ENCODE measurements at places on chromosomes 11 and 22.

- peak; percentile 8 for DNase-seq
Observed at GRCh38 chr11:59429924-59430516, 3.8 kb upstream of the OR5A2 start.

DNA sequence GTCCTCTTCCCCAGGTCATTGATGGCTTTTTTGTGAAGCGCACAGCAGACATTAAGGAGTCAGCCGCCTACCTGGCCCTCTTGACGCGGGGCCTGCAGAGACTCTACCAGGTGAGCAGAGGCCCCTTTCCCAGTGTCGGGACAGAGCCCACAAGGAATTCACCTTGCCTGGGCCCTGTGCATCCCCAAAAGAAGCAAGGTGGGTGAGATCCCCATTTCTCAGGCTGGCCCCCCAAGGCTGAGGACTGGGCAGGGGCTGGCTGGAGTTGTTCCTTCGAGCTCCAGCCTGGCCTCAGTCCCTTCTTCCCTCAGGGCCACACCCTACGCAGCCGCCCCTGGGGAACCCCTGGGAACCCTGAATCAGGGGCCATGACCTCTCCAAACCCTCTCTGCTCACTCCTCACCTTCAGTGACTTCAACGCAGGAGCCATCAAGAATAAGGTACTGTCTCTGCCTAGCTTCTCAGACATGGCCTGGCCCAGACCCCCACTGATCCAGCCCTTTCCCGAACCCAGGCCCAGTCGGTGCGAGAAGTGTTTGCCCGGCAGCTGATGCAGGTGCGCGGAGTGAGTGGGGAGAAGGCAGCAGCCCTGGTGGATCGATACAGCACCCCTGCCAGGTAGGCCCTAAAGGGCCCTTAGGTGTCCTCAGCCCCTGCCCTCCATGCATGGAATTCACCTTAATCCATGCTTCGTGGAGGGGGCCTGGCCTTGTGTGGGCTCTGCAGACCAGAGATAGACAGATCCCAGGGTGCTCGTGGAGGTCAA, 4.7 kb downstream of the MUS81 start:
- DNase-seq: peak; percentile 22

DNA sequence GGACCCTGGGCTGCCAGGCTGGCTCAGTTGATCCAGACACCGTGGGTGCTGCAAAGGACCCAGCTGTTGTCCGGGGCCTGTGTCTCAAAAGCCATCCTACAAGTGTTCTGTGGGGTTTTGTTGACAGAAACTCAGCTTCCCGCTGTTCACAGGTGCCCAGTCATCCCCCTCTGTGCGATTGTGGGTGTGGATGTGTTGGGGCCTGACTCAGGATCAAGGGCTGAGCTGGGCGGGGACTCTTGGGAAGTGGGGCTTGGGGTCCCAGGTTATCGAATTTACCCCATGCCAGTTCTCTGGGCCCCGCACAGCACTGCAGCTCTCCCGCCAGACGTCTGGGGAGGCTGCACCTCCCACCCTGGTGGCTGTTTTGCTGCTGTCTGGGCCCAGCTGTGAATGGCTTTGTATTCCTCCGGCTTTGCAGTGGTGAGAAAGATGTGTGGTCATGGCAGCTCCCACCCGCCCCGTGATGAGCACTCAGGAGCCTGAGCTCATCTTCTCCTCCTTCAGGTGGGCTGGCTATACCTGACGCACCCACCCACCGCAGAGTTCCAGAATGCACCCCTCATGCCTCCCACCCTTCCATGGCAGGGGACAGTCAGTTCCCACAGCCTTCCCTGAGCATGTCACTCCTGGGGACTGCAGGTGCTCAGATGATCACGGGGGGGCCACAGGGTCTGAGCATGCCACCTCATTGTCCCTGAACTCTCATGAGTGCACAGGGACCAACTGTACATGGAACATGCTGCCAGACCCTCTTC, 3.6 kb upstream of the AP2A2 start:
- no peak for DNase-seq

DNA sequence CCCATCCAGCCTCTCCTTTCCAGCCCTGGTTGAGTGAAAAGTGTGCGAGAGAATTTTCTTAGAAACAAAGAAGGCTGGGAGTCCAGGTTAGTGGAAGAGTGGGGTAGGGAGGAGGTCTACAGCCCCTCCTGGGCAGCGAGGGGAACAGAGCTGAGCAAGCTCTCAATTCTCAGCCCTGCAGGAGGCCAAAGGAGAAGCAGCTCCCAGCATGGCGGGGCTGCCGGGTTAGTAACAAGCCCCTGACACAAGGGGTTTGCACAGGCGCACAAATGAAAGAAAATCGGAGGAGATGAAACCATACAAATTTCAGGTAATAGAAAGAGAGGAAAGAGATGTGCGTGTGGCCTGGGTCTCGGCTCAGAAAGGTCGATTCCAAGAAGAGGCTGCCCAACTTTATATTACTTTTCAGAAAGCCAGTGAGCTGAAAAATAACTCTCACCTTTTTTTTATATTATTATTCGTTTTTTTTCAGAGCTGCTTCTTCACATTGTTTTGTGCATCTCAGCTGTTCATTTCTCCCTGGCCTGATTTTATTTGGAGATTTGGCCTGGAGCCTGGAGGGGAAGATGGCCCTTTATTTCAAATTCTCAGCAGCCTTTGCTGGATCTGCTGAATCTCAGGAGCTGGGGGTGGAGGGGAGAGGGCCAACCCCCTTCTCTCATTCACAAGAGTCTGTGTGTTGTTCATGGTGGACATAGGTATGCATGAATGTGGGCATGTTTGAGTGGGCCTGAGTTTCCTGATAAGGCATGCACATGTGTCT, 583.2 kb downstream of the BUD13 start:
- DNase-seq: no peak

DNA sequence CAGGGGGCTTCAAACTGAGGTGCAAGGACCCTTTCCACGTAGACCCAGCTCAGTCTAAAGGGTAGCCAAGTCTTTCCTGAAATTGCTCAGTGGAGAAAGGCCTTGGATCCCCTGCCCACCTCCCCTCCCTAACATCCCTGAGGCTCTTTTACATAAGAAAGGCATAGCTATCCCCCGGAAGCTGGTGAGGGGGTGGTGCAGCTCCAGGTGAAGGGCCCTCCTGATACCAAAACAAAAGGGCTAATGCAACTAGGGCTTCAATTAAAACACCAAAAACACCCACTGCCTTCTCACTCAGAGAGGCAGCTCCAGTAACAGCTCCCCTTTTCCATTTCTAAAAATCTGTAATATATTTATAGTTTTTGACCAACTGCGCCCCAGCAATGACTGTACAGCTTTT, 5.8 kb downstream of the SHANK2 start:
- no peak for DNase-seq

DNA sequence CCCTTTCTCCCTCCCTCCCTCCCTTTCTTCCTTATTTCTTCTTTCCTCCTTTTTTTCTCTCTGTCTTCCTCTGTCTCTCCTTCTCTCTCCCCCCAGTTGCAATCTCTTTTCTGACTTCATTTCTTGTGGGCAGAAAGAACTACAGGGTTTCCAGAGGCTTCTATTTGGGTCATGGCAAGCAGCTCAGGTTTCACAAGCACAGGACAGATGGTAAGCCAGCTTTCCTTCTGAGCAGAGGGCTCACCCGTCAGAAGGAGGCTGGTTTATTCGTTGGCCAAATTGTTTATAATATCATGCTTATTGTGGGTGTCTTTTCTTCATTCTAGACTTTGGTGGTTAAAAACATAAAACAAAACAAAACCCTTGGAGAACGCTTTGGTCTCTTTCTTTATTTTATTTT, 58.9 kb upstream of the CLMP start:
- DNase-seq: no peak

GRCh38 chr22:46362203-46362933, 26.9 kb downstream of the TRMU start:
- no peak for DNase-seq

DNA sequence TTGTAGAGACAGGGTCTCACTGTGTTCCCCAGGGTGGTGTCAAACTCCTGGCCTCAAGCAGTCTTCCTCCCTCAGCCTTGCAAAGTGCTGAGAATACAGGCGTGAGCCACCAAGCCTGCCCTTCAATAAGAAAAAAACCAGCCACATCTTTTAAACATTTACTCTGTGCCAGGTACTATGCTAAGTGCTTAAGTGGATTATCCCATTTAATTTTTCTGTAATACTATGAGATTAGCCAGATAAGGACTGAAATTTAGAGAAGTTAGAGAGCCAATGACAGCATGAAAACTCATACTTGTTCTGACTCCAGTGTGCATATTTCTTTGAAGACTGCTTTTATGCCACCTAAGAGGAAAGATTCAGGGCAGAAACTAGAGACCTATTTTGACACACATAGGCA, 35.7 kb downstream of the PPME1 start:
- no peak for DNase-seq

- no peak for DNase-seq
Observed at GRCh38 chr11:84264066-84264465, 977.9 kb upstream of the CCDC90B start.

DNA sequence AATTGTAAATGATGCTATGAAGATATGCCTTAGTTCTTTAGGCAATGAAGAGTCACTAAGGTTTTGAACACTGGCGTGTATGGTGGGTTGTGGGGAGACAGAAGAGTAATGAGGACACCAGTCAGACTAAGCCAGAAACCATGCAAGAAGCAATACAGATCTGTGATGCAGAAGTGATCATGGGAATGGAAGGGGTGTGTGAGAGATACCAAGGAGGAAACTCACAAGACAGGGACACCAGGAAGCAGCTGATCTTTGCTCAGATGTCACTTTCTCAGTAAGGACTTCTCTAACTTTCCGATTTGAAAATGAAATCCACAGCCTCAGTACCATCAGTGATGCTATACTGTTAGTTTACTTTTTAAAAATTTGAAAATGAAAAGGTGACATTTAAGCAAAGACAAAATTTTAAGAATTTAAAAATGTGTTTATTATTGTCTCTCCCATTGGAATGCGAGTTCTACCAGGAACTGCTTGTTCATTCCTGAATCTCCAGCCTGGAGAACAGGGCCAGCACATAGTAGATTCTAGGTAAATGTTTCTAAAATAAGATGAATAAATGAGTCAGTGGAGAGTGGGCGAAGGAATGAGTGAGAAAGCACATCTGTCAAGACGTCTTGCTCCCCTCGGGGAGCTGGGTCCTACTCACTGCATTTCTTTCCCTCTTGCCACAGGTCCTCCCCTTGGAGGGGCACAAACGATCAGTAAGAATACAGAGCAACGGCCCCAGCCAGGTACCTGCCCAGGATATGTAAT, 60.4 kb downstream of the KCNJ1 start:
- no peak for DNase-seq

DNA sequence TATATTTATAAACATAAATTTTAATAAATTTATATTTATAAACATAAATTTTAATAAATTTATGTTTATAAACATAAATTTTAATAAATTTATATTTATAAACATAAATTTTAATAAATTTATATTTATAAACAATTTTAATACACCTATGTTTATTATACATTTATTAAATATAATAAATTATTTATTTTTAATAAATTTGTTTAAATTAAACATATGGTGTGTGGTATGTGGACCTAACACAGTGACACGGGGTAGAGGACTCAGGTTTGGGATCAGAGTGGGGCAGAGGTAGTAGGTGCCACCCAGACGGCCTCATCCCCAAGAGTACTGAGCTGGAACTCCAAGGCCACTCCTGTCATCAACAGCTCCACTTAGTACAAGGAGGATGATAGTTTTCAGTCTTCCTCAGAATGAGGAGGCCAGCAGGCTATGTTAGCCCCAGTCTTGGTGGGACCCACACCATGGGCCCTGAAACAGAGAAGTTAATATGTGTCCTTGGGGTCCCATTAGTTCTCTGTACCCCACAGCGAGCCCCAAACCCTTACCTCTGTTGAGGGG, 46.7 kb upstream of the BID start:
- no peak for DNase-seq

- DNase-seq: peak; percentile 49
Observed at GRCh38 chr11:63841554-63841953, 2.6 kb downstream of the MARK2 start.

GRCh38 chr11:85695546-85695945, 9.6 kb upstream of the CCDC89 start:
- no peak for DNase-seq

GRCh38 chr11:7604331-7604955, 68.9 kb downstream of the CYB5R2 start:
- DNase-seq: no peak

- DNase-seq: no peak
Observed at GRCh38 chr11:27619763-27620335, 80.4 kb downstream of the BDNF start.

DNA sequence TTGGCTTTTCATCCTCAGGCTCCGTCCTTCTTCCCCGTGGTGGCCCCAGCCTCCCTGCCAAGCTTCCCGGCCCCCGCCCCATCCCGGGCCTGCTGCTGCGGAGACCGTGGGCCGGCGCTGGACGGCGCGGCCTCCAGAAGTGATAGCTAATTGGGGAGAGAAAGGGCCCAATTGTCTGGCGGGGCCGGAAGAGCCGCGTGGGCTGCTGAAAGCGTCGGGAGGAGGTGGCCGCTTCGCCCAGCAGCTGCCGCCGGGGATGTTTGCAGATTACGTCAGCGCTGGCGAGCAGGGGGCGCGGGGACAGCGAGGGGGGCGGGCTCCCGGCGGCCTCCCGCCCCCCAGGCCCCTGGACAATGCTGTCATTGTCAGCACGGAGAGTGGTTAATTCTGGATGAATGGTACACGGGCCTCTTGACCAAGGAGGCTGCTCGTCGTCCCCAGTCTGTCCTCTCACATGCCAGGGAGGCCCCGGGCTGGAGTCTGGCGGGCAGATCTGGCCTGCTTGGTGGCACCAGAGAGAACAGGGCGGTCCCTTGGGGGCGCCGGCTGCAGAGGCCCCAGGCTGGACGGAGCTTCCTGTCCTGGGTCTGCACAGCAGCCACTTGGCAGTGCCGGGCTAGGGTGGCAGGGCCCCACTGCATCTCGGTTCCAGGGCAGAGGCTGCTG, 1.6 kb downstream of the SMIM38 start:
- peak; percentile 79 for DNase-seq

DNA sequence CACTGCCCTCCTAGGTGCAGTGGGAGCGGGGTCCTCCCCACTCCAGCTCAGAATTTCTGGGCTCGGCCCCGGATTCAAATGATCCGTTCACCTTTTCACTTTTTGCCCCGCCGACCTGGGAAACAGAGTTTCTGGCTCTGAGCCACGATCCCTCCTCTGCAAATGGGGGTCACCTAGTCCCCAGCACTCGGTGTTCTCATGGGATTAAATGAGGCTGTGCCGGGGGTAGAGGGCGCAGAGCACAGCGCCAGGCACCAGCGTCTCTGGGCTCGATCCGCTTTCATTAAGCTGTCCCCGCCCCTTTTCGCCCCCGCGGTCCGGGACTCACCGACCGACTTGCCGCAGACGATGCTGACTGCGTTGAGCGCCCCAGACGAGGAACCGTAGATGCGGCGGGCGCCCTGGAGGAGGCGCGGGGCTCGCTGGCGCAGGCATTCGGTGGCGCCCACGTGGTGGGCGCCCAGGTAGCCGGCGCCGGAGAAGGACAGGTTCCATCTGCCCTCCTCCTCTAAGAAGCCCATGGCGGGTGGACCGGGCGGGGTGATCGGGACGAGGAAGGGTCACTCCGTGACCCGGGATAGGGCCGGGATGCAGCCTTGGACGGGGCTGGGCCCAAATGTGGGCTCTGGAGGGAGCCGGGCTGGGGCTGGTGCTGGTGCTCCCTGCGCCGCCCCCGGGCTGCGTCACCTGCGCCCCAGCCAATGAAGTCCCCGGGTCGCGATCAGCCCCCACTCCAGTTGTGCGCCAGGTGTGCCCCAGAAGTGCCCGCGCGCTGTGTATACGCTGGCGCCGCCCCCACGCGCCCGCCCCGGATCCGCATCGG, at the start of gene PNPLA5:
Gene PNPLA5 (minus strand): TSS at position 654 of the 823 bp plus-strand sequence. CDS start 133 bp downstream, at position 521.
- DNase-seq: no peak
